RWPE2 (cell line): ENCODE measurements at places on chromosomes 2 and 18.

DNA sequence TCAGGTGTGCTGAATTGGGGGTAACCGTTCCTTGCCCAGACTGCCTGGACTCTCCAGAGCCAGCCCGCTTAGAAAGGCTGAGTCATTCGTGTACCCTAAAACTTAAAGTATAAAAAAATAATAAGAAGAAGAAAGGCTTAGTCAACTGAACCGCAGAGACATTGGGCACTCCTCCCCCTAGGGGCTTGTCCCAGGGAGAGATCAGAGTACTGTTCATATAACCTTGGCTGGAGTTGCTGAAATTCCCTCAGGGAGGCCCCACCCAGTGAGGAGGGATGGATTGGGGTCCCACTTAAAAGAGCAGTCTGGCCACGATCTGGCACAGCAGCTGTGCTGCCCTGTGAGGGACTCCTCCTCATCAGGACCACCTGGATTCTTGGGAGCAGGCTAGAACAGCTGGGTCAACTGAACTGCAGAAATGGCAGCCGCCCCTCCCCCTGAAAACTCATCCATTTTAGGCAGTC, 37.2 kb downstream of the ANKRD12 start:
- H3K36me3 ChIP-seq = no peaks in the 10 kb centered on the region; the same call in 1 of the 2 replicates
- H3K4me1 ChIP-seq = no peaks in the 10 kb centered on the region
- no peak overlapping the region for H3K27ac ChIP-seq
- no peak overlapping the region for H3K4me3 ChIP-seq

DNA sequence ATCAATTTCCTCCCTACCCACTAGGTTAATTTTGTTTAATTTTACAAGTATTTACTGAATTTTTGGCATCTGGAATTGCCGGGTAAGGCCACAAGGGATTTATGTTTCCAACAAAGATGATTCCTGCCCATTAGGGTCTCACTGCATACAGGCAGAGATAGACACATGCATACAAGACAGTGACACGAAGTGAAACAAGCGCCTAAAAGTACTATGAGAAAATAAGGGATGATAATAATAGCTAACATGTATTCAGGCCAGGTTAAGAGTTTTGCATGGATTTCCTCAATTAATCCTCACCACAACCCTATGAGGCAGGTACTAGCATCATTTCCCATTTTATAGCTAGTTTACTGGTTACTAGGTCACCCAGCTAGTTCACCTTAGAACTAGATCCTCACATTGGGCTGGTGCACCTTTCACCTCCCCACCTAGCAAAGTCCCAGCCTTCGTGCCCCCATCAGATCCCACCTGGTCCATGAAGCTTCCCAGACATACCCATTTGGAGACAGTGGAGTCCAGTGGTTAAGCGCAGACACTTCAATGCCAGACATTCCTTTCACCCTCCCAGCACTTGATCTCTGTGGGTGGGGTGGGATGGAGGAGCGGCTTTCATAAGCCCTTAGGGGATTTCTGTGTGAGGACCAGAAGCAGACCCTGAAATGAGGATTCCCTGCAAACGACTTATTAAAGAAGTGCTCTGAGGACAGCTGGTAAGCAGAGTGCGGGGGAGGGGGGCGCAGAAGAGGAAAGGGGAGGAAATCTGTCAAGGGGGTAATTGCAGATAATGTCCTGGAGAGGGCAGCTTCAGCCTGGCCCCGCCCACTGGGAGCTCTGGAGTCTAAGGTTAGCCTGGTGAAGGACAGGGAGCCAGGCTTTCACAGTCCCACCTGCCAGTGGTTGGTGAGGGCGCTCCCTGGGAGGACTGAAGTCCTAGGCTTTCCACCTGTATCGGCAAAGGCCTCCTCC, 5.8 kb upstream of the DGUOK start:
- no peaks in the 10 kb centered on the region for H3K27me3 ChIP-seq
- H3K36me3 ChIP-seq = no peaks in the 10 kb centered on the region
- H3K4me3 ChIP-seq = no peak overlapping the region
- H3K4me1 ChIP-seq = peaks cover 5% of the 10 kb centered on the region
- DNase-seq = no peak
- H3K27ac ChIP-seq = no peak overlapping the region

DNA sequence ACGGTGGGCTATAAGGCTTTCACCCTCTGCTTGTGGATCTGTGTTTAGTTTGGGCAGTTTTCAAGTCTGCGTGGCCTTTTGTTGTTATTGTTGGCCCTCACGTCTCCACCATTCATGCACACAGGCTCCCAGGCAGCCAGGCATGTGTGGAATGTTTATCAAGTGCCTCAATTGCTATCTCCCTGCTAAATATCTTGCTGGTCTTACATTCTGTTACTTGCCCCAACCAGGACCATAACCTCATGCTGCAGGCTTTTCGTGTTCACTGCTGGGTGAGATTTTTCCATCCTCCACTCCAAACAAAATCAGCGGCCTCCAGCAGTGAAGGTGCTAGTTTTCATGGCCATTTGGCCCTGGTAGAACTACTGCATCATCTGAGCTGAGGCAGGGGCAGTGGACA, 63.0 kb upstream of the DSC1 start:
- DNase-seq = no peak
- H3K4me3 ChIP-seq = no peak overlapping the region
- no peaks in the 10 kb centered on the region for H3K36me3 ChIP-seq
- no peak overlapping the region for H3K27ac ChIP-seq
- H3K4me1 ChIP-seq = peaks cover 10% of the 10 kb centered on the region
- no peaks in the 10 kb centered on the region for H3K27me3 ChIP-seq

DNA sequence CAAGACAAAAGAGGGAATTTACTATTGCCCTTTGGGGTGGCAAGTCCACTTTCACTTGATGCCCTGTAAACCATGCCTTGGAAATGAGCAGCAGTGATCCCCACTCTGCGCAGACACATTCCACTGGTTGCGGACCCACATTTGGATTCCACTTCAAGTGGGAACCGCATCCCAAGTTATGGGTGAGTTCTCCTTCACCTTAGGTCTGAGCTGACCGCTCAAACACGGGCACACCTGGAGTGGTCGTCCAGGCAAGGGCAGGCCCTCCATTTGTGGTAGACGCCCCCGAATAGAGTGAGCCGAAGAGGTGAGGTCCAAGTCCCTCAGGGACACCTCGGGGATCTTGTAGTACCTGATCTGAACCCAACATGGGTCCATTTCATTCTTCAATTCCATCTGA, 9.8 kb upstream of the AGXT start:
- no peak overlapping the region for H3K4me3 ChIP-seq
- no peaks in the 10 kb centered on the region for H3K4me1 ChIP-seq
- no peak overlapping the region for H3K27ac ChIP-seq
- DNase-seq = no peak
- H3K36me3 ChIP-seq = no peaks in the 10 kb centered on the region
- H3K27me3 ChIP-seq = peaks cover 15% of the 10 kb centered on the region

- no peak overlapping the region for H3K4me3 ChIP-seq
- no peaks in the 10 kb centered on the region for H3K36me3 ChIP-seq
- no peak overlapping the region for H3K27ac ChIP-seq
Observed at GRCh38 chr2:215921895-215922294, 91.5 kb downstream of the MREG start.

GRCh38 chr2:145596416-145596815, 1076.5 kb upstream of the ZEB2 start:
- H3K36me3 ChIP-seq = no peaks in the 10 kb centered on the region
- no peaks in the 10 kb centered on the region for H3K27me3 ChIP-seq
- H3K27ac ChIP-seq = no peak overlapping the region
- peaks cover 11% of the 10 kb centered on the region for H3K4me1 ChIP-seq
- no peak overlapping the region for H3K4me3 ChIP-seq

DNA sequence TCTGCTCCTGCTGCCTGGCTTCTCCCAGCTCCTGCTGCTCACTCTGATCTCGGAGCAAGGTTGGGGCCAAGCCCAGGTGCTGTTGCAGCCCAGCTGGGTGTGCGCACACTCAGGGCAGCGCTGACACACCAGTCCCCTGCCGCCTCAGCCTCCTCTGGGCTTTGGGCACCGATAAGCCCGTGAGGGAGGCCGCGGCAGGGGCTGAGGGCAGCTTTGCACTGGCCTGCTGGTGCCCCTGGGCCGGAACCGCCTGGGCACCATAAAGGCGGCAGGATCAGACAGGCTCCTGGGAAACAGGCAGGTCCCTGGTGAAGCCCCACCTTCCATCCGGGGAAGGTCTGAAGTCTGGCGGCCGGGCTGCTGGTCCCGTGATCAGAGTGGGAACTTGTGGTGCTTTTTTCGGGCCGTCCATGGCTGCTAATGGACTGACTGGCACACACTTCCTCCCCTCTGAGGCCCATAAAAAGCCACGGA, 14.1 kb upstream of the EML6 start:
- no peaks in the 10 kb centered on the region for H3K4me1 ChIP-seq
- no peak overlapping the region for H3K4me3 ChIP-seq
- no peaks in the 10 kb centered on the region for H3K27me3 ChIP-seq
- no peaks in the 10 kb centered on the region for H3K36me3 ChIP-seq
